ENCODE measurements at places on chromosomes 7 and 10.

- no peak for DNase-seq
Observed at GRCh38 chr7:48089046-48090003, at the start of gene UPP1. Gene UPP1, plus strand, starts transcription at chr7:48089265. Its CDS starts 5,519 bp downstream, at chr7:48094784.

GRCh38 chr10:61758433-61758832, 95.7 kb downstream of the CABCOCO1 start:
- no peak for DNase-seq

- DNase-seq = no peak
Observed at GRCh38 chr10:62457196-62457595, 83.0 kb downstream of the ZNF365 start.

DNA sequence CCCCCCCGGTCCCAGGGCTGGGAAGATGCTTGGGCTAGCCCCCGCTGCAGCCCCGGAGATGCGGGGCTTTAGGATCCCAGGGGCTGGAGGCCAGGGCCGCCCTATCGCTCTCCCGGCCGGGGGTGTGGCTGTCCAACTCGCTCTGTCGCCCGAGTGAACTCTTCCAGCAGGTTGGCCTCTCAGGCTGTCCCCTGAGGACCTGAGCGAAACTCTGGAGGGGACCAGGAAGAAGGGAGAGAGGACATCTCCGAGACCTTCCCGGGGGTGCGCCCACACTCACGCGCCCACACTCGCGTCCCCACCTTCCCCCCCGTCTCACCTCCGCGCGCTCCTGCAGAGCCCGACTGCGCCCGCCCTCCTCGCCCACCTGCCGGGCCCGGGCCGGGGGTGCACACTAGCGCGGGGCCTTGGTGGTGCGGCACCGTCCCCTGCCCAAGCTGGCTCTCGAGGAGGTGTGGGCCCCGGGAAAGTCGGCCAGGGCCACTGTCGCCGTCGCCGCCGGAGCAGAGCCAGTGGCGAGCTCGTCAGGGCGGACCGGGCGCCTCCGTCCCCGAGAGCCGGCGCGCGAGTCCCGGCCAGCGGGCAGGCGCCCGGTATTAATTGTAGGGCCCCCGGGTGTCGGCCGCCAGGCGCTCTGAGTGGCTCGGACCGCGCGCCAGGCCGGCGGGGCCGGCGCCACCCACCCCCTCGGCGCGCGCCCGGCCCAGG, 101.7 kb upstream of the SVIL start:
- no peak for DNase-seq

- DNase-seq = no peak
Observed at GRCh38 chr10:72744566-72744965, 52.6 kb downstream of the MCU start.

- DNase-seq = no peak
Observed at GRCh38 chr7:16904076-16904475, 22.3 kb upstream of the AGR3 start.

DNA sequence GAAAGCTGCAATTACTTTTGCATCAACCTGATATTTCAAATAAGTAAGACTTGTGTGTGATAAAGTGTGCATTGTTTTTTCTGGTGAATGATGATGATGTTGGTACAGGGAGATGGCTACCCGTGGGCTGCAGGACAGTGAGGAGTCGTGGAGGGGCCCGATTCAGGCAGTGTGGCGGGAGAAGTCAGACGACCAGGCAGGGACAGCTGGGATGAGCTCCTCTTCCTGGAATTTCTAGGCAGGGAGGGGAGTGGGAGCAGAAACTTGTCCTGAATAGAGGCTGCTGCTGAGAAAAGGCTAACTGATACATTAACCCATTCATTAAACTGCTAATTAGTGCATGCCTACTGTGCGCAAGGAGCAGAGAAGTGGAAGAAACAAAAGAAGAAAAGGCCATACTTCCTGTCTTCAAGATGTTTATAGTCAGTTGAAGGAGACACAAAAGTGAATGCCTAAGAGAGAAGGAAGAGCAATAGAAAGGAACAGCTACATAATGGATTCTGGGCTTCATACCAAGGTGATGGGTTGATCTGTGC, 9.3 kb upstream of the GATAD1 start:
- DNase-seq = no peak
